Right renal pelvis (tissue), 4 donors: ENCODE measurements at places on chromosomes 4 and X. TPM values are rescaled to one million over a fixed set of nuclear protein-coding genes. Genes with fewer than 3 reads are reported as not detected.

DNA sequence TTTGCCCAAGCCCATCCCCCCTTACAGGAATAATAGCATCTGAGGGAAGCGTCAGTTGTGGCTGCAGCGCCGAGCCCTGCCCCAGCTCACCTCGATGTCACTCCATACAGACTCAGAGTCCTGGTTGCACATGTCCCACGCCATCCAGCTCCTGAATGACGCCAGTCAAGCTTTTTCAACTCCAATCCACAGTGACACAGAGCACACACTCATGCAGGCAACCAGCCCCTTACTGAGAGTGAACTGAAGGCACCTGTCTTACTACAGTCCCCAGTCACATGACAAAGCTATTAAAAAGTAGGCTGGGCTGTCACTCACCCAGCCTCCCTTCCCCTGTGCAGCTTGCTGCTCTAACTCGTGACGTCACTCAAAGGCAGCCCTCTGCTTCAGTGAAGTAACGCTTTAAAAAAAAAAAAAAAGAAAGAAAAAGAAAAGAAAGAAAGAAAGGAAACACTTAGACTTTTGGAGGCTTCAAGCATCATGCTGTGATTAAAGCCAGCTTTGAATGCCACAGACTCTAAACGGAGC is at the start of gene PPARGC1A:
PPARGC1A (minus strand) TSS at position 234 of the 528 bp plus-strand sequence; CDS start at position 144, 90 bp downstream.
- peak; percentile 63 for DNase-seq

DNA sequence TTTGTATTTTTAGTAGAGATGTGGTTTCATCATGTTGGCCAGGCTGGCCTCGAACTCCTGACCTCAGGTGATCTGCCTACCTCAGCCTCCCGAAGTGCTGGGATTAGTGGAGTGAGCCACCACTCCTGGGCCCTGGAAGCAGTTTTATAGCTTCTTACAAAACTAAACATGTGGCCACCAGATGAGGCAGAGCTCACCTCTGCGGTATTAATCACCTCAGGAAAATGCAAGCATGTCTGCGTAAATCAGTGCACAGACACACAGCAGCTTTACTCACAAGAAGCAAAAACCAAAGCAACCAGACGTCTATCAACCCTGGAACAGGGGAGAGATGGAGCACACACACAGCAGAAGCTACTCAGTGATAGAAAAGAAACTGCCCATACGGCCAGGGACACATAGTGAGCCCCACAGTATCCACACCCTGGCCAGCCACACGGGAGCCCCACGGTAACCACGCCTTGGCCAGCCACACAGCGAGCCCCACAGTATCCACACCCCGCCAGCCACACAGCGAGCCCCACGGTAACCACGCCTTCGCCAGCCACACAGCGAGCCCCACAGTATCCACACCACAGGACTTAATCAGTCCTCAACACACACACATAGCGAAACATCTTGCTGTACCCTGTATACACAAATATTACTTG is 30.2 kb downstream of the PPP2R3B start:
- DNase-seq: no peak

DNA sequence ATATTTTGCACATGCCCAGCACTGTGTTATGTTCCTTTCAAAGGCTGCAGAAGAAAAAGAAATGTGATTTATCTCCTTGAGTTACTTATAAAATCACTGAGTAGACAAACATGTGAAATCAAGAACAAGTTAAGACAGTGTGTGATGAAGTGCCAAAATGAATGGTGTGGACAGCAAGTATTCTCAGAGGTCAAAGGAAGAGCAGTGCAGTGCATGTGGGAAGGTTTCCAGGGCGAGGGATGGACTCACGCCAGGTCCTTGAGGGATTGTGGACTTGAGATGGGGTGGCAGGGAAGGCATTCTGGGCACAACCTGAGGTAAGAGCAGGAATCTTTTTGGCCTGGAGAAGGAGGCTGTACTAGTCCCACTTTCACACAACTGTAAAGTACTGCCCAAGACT is 115.5 kb downstream of the FNIP2 start:
- DNase-seq: no peak

DNA sequence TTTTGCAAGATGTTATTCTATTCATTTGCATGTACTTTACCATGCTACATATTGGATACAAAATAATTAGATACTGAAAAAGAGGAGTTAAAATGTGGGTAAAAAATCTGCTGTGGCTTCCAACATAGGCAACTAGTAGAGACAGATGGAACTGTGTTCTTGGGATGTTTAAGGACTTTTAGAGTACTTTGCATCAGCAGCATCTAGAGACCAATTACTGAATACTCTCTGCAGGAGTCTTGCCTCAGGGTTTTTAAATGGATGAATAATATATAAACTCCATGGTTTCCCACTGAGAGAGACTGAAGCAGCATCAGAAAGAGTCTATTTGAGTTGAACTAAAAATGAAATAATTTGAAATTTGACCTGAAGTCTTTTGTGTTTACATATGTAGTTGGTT is 676.7 kb downstream of the GALNTL6 start:
- no peak for DNase-seq

- DNase-seq: no peak
Observed at GRCh38 chrX:152276277-152276676, 137.9 kb upstream of the MAGEA10 start.

DNA sequence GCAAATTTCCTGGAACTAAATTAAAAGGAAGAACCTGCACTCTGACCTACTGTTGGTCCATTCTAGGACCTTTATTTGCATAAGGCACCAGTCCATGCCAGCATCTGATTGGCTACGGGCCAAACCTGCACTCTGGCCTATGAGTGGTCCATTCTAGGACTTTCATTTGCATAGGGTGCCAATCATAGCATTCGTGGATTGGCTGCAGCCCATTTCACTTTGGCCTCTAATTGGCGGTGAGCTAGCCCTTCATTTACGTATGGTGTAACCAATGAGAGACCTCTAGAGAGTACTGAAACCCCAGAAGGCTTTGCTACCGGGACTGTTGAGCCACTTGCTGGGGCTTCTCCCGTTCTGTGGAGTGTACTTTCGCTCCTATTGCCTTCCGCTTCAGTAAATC is 6.1 kb upstream of the RNF175 start:
- DNase-seq: no peak

GRCh38 chr4:87390551-87390890 is 467 bp downstream of the HSD17B11 start:
- DNase-seq: no peak

GRCh38 chr4:102493794-102494193 is 7.4 kb upstream of the NFKB1 start:
- DNase-seq: no peak

DNA sequence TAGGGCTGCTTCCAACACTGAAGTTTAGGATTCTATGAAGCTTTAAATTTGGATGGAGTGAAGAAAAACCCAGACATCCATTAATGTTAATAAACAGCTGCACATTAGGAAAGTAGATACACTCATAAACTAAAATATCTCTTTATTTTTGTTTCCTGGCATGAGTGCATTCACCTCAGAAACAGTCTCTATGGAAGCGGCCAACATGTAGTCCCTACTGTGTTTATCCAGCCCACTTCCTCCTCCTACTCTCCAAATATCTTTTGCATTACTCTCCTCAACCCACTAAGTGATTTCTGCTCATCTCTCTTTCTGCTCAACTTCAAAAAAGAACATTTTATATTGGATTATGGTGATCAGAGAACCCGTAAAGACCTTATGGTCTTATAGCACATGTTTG is 180.3 kb upstream of the MXRA5 start:
- DNase-seq: no peak

- no peak for DNase-seq
Observed at GRCh38 chr4:128334256-128334655, 46.6 kb upstream of the PGRMC2 start.

- no peak for DNase-seq
Observed at GRCh38 chrX:77658886-77659285, 127.1 kb downstream of the ATRX start.

- DNase-seq: no peak
Observed at GRCh38 chrX:110394651-110395050, 36.0 kb downstream of the RTL9 start.

DNA sequence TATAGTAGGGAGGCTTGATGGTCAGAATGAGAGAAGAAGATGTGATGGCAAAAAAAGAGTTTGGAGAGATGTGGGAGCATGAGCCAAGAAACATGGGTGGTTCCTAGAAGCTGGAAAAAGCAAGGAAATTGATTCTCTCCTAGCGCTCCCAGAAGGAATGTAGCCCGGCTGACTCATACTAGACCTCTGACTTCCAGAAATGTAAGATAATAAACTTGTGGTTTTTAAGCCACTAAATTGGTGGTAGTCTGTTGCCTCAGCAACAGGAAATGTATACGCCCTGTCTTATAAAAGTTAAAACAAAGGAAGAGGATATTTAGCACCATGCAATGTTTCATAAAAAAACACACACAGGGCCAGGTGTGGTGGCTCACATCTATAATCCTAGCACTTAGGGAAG is 182.7 kb upstream of the PCDH7 start:
- DNase-seq: no peak

TRIM60 gene
- 0.06 TPM for polyA plus RNA-seq

SCML2 gene
- 11.6 TPM for polyA plus RNA-seq

COL4A6 gene
- 16.6 TPM for polyA plus RNA-seq

NUDT10 gene
- polyA plus RNA-seq: 12.4 TPM
